Stimulated activated naive B cell treated with anti-CD40 and anti-IgM and Interleukin-4, amounts not matched to agents 10 μg/mL and 1 μg/mL and 100 μg/mL, for 72 hours (primary cell): ENCODE measurements at places on chromosomes 2 and 18.

GRCh38 chr2:119579424-119580295 lies 35.4 kb downstream of the CFAP221 start:
- DNase-seq: no peak
- no peak overlapping the region for H3K27ac ChIP-seq
- peaks cover 14% of the 10 kb centered on the region for H3K27me3 ChIP-seq

- DNase-seq: no peak
- no peak overlapping the region for H3K27ac ChIP-seq
- no peaks in the 10 kb centered on the region for H3K4me1 ChIP-seq
- H3K27me3 ChIP-seq: no peaks in the 10 kb centered on the region
- no peaks in the 10 kb centered on the region for H3K36me3 ChIP-seq
Measured at GRCh38 chr2:143952536-143952935, 567.4 kb downstream of the ZEB2 start.

GRCh38 chr18:49685231-49685942 lies 123.5 kb downstream of the LIPG start:
- peaks cover 17% of the 10 kb centered on the region for H3K27me3 ChIP-seq
- no peak for DNase-seq
- no peak overlapping the region for H3K4me3 ChIP-seq

GRCh38 chr2:170271340-170271739 lies 93.4 kb downstream of the MYO3B start:
- H3K4me3 ChIP-seq: no peak overlapping the region
- no peak overlapping the region for H3K27ac ChIP-seq
- H3K4me1 ChIP-seq: no peaks in the 10 kb centered on the region
- H3K36me3 ChIP-seq: no peaks in the 10 kb centered on the region
- H3K27me3 ChIP-seq: no peaks in the 10 kb centered on the region

DNA sequence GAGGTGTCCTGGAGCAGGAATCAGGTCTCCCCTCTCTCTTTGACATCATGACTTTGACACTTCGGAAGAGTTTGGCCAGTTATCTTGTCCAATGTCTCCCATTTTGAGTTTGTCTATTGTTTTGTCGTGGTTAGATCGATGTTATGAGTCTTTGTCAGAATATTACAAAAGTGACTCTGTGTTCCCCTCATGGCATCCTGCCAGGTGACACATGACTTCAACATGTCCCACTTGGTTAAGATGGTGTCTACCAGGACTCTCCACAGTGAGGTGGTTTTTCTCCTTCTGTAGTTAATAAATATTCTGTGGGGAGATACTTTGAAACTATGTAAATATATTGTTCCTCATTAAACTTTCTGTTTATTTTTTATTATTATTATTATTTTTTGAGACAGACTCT lies 76.6 kb upstream of the BZW1 start:
- DNase-seq: no peak
- H3K27ac ChIP-seq: no peak overlapping the region
- no peaks in the 10 kb centered on the region for H3K36me3 ChIP-seq
- no peak overlapping the region for H3K4me3 ChIP-seq
- H3K27me3 ChIP-seq: no peaks in the 10 kb centered on the region

GRCh38 chr18:1505856-1506255 lies 601.2 kb downstream of the ADCYAP1 start:
- no peak overlapping the region for H3K4me3 ChIP-seq
- H3K4me1 ChIP-seq: no peaks in the 10 kb centered on the region
- DNase-seq: no peak
- H3K36me3 ChIP-seq: no peaks in the 10 kb centered on the region
- no peaks in the 10 kb centered on the region for H3K27me3 ChIP-seq

- no peaks in the 10 kb centered on the region for H3K27me3 ChIP-seq
- no peak overlapping the region for H3K27ac ChIP-seq
- no peak overlapping the region for H3K4me3 ChIP-seq
Measured at GRCh38 chr18:11219571-11219970, 70.2 kb upstream of the PIEZO2 start.

GRCh38 chr2:100666996-100667395 lies 104.2 kb downstream of the PDCL3 start:
- H3K27ac ChIP-seq: no peak overlapping the region
- no peak for DNase-seq
- H3K4me3 ChIP-seq: no peak overlapping the region
- H3K4me1 ChIP-seq: no peaks in the 10 kb centered on the region
- no peaks in the 10 kb centered on the region for H3K36me3 ChIP-seq
- H3K27me3 ChIP-seq: peaks cover 33% of the 10 kb centered on the region

DNA sequence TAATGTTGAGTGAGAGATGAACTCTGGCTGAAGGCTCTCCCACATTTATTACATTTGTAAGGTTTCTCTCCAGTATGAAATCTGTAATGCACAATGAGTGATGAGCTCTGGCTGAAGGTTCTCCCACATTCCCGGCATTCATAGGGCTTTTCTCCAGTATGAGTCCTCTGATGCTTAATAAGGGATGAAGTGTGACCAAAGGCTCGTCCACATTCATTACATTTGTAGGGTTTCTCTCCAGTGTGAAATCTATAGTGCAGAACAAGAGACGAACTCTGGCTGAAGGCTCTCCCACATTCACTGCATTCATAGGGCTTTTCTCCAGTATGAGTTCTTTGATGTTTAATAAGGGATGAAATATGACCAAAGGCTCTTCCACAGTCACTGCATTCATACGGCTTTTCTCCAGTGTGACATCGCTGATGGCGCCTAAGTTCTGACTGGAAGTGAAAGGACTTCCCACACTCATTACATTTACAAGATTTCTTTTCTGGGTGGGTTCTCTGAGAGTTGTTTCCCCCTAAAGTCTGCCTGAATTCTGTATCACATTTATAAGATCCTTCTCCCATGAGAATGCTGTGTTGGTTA lies 10.2 kb downstream of the ZNF514 start:
- no peaks in the 10 kb centered on the region for H3K27me3 ChIP-seq
- no peaks in the 10 kb centered on the region for H3K4me1 ChIP-seq
- H3K36me3 ChIP-seq: peaks cover 81% of the 10 kb centered on the region
- DNase-seq: no peak

DNA sequence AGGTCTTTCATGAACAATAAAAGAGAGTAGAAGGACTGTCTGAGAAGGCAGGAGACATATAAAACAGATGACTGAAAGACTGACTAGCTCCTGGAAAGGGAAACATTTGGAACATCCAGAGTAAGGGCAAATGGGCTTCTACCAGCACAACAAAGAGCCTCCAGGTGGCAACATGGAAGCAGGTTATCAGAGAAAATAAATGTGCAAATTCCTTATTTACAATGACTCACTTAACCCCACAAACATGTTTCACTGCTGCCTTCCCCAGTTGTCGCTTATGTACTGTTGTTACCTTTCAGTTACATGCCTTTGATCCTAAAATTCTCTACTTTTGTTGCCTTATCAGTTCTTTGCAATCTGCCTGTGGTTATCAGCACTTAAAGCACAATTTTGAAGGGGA lies 117.0 kb downstream of the HIBCH start:
- no peak overlapping the region for H3K4me3 ChIP-seq
- no peak overlapping the region for H3K27ac ChIP-seq
- peaks cover 19% of the 10 kb centered on the region for H3K36me3 ChIP-seq
- no peaks in the 10 kb centered on the region for H3K4me1 ChIP-seq
